ENCODE measurements at places on chromosomes 11 and 22. TPM values are rescaled to one million over a fixed set of nuclear protein-coding genes. Genes with fewer than 3 reads are reported as not detected.
A peak's percentile ranks its signal among the peaks of the same experiment; 100 is the strongest.

GRCh38 chr11:129427376-129427775, 51.7 kb downstream of the BARX2 start:
- no peak for DNase-seq

DNA sequence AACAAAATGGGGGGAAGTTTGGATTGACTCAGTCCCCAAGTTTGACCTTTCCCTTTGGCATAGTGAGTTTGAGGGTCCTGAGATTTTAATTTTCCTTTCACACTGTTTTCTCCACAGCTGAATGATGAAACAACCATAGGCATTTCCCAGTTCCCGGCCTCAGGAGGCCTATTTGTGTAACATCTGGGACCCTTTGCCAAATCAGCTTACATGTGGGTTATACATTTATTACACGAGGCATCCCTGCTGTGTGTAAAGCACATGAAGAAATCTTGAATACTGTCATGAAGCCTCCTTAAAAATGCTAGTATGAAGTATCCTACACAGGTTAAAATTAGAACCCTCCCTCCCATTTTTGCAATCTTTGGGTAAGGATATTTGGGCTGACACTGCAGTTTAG, 44.6 kb upstream of the SPON1 start:
- no peak for DNase-seq

GRCh38 chr11:27392278-27393114, 29.5 kb upstream of the CCDC34 start:
- peak; percentile 62 for DNase-seq

GRCh38 chr11:69640995-69641581, at the start of gene CCND1:
CCND1 (plus strand) TSS chr11:69641156; CDS start chr11:69641314, 158 bp downstream.
- peak; percentile 93 for DNase-seq

- no peak for DNase-seq
These were observed 161.0 kb downstream of the FCHSD2 start for GRCh38 chr11:72981080-72981479.

DNA sequence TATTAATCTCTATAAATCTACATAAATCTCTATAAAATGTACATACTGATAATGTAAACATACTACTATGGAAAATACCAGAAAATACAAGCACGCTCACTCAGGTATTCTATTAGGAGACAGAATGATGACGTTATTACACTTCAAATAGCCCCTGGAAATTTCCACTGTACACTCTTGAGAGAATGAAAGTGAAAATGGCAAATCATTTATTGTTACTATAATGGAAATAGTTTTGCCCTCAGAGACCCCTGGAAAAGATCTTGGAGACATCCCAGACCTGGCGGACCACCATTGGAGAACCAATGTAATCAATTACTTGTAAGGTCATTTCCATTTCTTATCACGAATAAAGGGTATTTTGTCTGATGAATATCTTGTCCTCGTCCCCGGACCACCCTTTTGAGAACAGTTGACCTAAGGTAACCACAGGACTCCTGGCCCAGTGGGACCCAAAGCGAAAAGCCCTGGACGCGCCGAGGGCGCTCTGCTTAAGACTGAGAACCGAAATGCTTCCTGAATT, 509 bp upstream of the PRRG4 start:
- DNase-seq: peak; percentile 41

DNA sequence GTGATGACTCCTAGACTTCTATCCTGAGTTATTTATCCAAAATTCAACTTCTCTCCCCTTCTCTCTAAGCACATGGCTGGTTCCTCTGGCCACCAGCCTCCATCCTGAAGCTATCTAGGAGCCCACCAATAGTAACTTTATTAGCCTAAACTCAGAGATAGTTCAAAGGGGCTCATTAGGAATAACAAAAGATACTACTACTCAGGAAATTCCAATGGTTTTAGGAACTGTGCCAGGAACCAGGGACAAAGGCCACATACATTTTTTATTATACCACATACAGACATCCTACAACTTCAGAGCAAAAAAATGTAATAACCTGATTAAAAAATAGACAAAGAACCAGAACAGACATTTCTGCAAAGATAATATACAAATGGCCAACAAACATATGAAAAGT, 27.9 kb downstream of the SLC25A17 start:
- no peak for DNase-seq

GRCh38 chr11:2689651-2690575, 9.9 kb downstream of the KCNQ1OT1 start:
- no peak for DNase-seq

GRCh38 chr11:73288192-73288872, 16.2 kb downstream of the P2RY6 start:
- no peak for DNase-seq

Gene HTR3A
- not detected for total RNA-seq

Gene CTSW
- total RNA-seq: 0.58 TPM

Gene CYTH4
- total RNA-seq: 77.0 TPM

Gene SCN4B
- total RNA-seq: not detected

Data from stomach (tissue), 19 donors.